Substantia nigra (tissue), 51 donors: ENCODE measurements at places on chromosomes 7 and 10.

DNA sequence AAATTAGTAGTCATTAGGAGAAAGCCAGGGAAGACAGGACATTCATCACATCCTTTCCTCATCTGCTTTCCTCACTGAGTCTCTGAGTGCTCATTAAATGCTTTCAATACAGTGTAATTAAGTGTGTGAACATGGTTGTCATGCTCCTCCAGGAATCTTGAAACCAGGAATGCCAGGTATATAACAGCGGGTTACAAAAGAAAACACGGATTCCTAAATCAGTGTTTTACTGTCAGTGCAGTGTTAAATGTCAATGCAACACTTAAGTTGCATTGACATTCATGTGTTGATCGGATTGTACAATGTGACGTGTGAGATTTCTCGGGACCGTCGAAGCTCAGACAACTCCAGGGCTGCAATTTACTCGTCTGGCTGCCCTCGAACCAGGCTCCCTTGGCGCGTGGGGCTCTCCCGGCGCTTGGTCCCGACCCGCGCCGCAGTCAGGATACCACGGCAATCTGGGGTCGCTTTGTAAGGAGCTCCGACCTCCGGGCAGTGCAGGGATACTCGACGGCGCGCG, 455 bp upstream of the SPAG6 start:
- DNase-seq = no peak

DNA sequence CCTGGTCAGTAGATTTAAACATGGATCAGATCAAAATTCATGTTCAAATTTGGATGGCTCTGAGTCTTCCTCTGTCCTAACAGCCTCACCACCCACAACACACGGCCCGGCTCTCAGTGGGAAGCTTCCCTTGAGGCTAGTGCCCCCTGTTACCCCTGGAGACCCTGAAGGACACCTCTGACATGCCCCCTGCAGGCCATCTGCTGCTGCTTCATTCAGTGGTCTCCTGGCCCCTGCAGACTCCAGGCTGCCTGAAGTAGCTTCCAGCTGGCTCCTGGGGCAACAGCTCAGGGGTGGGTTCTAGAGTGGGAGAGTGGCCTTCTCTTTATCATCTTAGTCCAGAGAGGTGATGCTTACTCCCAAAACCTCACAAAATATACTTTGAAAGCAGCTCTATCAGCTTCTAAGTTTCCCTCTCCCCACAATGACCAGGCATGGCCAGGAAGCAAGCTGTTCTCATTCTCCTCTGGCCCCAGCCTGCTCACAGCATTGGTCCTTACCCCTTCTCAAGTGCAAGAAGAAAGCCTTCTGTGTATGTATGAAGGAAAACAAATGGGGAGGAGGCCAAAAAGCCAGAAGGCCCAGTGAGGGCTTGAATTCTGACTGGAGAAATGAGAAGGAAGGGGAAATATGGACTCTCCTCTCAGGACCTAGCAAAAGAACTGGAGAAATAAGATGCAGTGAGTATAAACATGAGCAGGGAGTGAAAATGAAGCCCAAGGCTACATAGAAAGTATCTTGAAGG, 189.6 kb upstream of the INHBA start:
- no peak for DNase-seq

DNA sequence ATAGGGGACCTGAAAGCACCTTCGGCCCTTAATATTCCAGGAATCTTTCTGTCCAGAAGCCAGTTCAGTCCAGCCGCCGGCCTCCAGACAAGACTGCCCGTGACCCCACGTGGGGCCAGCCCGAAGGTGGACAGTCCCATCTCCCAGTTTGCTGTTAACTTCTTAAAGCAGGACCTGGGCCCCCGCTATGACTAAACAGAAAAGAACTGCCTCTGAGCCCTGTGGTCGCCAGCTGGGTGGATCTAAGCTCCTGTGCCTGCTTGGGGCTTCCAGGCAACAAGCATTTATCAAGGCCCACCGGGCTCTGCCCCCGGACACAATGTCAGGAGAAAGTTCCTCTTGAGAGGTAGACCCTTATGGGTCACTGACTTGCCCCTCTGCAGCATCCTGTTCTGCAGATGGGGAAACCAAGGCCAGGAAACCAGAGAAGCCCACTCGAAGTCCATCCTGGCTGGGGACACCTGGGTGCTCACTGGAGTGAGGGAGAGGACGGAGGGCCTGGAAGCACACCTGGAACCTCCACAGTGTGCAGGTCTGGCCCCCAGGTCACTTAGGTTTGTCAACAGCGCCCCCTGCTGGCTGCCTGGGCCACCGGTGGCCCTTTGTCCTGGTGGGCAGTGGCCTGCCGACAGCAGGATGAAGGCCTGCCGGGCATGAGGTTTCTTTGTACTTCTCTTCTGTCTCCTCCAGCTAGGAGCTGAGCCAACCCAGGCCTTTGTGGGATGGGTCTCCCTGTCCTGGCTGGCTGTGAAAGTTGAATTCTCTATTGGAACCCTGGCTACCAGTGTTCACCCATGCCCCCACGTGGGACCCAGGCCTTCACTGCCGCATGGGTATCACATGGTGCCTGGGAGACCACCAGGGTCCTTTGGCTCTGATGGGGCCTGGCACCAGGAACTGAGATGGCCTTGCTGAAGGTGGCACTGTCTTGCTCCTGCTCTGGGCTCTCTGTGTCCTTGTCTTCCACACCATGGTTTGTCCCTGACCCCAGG, 128.0 kb downstream of the ZMIZ1 start:
- peak; percentile 62 for DNase-seq

DNA sequence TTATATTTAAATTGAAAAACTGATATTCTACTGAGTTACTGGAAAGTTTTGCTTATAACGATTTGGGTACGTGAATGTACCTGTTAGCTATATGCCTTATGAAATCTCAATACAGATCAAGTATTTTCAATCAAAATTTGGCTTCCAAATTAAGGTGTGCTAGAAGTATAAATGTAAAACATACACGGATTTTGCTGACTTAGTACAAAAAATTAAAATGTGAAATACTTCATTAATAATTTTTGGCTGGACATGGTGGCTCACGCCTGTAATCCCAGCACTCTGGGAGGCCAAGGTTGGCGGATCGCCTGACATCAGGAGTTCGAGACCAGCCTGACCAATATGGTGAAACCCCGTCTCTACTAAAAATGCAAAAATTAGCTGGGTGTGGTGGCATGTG, 11.7 kb downstream of the DNAJC1 start:
- DNase-seq = no peak

DNA sequence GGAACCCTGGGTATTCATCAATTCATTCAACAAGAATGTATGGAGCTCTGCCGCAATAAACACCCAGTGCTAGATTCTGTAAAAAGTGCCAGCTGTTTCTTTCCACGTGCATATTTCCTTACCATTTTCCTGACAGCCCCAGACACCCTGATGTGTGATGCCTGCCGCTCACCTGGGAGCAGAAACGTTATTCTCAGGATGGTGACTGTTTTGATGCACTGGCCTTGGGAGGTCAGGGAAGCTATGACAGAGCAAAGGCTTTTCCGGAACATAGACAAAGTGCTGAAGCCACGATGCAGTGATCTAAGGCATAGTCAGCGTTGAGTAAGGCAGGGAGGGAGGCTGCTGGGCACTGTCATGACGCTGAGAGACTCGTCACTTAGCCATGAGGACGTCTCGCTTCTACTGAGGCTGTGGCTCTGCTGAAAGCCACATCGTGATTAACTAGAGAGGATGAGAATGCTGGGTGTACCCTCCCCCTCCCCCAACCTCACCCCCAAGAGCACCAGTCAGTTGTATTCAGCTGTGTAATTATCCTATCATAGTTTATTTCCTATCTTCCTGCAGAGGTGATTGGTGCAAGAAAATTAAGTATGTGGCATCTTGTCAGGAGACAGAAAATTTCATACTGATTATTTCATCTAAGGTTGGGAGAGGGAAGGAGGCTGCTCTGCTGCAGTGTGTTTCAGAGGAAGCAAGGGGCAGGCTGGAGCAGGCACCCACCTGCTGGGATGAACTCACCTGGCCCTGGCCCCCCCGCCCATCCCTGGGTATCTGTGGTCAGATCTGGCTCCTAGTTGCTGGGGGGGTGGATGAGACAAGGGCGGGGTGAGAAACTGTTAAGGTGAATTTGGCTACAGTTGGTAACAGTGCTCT, 48.8 kb upstream of the SMNDC1 start:
- no peak for DNase-seq

- DNase-seq = no peak
Observed at GRCh38 chr7:94043299-94043698, 39.1 kb upstream of the BET1 start.

GRCh38 chr10:70758757-70759514, 26.2 kb downstream of the TBATA start:
- no peak for DNase-seq

GRCh38 chr10:33229949-33230267, 104.6 kb downstream of the NRP1 start:
- no peak for DNase-seq

DNA sequence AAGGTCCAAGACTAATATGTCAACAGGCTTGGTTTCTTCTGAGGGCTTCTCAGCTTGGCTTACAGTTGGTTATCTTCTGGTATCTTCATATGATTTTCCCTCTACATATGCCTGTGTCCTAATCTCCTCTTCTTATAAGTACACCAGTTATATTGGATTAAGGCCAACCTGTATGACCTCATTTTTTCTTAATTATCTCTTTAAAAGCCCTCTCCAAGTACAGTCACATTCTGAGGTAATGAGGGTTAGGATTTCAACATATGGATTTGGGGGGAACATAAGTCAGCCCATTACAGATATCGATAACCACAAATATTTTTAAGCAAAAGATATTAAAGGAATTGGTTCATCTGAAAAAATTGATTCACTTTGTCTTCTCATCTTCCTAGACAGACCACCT, 49.2 kb downstream of the IQUB start:
- no peak for DNase-seq

- no peak for DNase-seq
Observed at GRCh38 chr10:48209241-48209640, 65.3 kb downstream of the FRMPD2 start.

GRCh38 chr10:110859973-110860376, 11.8 kb upstream of the PDCD4 start:
- no peak for DNase-seq

DNA sequence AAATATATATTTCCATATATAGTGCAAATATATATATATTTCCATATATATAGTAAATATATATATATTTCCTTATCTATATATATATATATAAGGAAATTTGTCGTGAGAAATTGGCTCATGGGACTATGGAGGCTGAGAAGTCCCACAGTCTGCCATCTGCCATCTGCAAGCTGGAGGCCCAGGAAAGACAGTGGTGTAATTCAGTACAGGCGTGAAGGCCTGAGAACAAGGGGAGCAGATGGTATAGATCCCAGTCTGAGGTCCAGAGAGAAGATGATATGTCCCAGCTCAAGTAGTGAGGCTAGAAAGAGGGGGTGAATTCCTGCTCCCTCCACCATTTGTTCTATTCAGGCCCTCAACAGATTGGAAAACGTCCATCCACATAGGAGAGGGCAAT, 78.9 kb downstream of the MTPN start:
- no peak for DNase-seq

DNA sequence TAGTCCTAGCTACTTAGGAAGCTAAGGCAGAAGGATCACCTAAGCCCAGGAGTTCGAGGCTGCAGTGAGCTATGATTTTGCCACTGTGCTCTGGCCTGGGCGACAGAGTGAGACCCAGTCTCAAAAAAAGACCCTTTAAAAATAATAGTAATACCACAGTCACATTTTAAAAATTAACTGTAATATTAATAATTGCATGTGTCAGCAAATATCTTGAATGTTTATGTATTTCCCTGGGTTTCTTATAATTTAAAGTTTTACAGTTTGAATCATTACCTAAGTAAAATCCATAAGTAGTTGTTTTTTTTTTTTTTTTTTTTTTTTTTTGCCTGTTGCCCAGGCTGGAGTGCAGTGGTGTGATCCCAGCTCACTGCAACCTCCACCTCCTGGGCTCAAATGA, 69.2 kb downstream of the LYZL2 start:
- no peak for DNase-seq

GRCh38 chr7:111990643-111991042, 215.6 kb downstream of the DOCK4 start:
- DNase-seq = no peak

DNA sequence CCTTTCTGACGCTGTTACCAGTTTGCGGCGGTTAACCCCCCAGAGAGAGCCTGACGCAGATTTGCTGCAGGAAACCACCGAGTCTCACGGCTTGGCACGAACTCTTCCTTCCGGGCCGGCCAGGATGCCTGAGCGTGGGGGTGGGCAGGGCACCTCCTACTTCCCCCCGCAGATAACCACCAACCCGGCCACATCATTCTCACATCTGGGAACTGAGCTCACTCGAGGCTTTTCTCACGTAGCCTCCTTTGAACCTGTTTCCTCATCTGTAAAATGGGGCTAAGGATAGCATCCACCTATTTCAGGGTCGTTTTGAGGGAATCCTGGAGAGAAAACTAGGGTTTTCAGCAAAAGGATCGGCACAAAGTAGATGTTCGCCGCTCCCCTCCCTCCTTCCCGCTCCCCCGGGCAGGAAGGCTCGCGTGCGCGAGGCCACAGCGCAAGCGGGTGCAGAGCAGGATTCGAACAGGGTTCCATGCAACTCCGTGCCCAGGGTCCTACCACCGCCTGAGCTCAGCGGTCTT, 23.6 kb downstream of the DDIT4 start:
- no peak for DNase-seq

DNA sequence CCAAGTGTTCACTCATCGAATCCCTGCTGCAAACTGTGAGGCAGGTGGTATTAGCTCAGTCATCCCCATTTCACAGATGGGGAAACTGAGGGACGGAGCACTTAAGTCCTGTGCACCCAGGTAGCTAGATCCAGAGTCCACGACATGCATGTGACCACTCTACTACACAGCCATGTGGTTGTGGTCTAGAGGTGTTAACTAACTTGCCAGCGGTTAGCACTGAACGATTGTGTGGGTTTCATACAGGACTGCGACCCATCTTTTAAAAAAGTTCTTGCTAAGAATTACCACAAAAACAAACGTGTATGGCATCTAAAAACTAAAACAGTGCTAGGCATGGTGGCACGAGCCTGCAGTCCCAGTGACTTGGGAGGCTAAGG, 16.1 kb upstream of the ABCC2 start:
- DNase-seq = no peak

DNA sequence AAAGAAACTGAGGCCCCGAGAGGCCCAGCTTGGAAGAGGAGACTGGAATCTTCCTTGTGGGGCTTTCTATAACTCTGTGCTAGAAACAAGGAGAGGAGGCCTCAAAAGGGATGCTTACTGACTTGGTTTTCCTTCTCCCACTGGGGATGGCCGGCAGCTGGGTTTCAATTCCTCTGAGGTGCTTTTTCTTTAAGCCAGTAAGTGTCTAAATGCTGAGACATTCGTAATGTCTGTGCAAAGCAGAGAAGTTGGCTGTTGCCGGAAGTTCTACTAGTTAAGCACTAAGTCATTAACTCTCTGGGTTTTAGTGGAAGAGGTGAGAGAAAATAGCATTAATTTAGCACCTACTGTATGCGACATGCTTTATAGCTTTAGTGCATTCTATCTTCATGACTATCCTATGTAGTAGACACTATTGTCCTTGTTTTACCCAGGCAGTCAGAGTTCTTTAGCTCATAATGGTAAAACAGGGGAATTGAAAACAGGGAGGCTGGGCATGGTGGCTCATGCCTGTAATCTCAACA, 135.2 kb downstream of the RGS10 start:
- DNase-seq = no peak

GRCh38 chr7:44461387-44461786, 29.1 kb downstream of the NUDCD3 start:
- DNase-seq = no peak

- no peak for DNase-seq
Observed at GRCh38 chr7:32378988-32379387, 111.2 kb downstream of the LSM5 start.

GRCh38 chr10:70592186-70592735, 10.3 kb downstream of the PRF1 start:
- no peak for DNase-seq
